Effector CD8-positive, alpha-beta T cell (primary cell): ENCODE measurements at places on chromosomes 3 and 15.

- DNase-seq: no peak
Measured at GRCh38 chr15:88686166-88686565, 47.4 kb downstream of the ISG20 start.

DNA sequence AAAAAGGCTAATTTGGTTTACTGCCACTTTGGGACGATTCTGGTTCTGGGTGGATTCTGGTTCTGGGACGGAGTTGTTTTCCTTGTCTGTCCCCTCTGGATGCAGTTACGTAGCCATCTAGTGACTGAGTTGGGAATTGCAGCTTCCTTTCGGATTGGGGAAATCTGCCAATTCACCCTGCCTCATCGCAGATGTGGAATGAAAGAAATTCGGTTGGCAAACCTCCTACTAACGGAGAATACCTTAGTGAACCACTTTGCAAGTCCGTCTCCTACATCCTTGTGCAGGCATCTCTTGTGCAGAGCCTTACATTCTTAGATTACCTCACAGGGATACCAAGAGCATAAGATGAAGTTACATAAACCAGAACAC is 31.5 kb upstream of the AP4E1 start:
- DNase-seq: peak; percentile 48

DNA sequence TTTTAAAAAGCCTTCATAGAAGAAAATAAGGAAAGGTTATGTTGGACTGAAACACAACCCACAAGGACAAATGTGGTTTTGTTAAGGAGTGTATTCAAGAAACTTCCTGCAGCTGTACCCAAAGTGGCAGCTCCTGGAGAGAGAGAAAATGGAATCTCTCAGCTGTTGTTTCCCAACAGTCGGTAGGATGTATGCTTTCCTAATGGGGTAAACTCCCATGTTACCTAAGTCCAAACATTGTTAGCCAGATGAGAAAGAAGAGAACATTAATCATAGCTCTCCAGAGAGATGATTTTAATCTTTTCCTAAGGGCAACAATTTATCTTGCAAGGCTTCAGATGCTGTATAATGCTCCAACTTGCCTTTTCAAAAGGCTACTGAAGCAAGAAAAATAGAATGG is 22.6 kb upstream of the TEX9 start:
- no peak for DNase-seq

DNA sequence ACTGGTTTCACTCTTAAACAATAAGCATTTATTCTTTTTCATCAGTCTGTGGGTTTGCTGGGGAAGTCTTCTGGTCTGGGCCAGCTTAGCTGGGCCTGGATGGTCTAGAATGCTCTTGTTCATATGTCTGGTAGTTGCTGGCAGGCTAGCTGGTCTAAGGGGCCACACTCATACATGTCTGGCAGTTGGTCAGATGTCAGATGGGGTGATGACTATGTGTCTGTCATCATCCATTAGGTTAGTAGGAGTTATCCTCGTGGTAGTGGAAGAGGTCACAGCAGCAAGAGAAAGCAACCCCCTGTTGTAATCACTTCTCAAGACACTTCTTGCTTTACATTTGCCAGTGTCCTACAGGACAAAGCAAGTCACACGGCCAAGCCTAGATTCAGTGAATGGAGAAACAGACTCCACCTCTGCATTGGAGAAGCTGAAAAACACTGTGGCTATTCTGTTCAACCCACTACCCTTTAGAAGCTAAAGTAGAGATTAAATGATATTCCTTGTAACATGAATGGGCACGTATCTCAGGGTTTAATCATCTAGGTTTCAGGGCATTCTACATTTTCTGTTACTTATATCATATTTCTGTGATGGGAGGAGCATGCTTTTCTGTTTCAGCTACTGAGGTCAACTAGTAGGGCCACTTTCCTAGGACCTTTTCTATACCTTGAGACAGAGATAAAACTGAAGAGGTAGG is 5.5 kb upstream of the ARID3B start:
- no peak for DNase-seq

DNA sequence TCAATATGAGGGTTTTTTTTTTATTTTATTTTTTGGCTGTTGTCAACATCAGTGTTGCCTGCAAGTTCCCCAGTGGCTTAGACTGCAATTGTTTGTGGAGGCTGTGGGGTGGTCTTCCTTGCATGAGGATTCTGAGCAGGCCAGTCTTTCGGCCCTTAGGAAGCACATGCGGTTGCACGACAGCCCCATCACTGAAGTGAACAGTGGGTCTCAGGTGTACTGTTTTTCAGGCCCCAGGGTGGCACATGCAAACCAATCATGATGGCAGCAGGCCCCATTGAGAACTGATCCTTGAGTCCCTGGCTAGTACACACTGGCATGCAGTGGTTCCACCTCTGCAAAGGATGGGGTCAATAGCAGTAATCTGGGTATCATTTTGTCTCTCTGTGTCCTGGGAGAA is 768.7 kb downstream of the EPHA3 start:
- no peak for DNase-seq

DNA sequence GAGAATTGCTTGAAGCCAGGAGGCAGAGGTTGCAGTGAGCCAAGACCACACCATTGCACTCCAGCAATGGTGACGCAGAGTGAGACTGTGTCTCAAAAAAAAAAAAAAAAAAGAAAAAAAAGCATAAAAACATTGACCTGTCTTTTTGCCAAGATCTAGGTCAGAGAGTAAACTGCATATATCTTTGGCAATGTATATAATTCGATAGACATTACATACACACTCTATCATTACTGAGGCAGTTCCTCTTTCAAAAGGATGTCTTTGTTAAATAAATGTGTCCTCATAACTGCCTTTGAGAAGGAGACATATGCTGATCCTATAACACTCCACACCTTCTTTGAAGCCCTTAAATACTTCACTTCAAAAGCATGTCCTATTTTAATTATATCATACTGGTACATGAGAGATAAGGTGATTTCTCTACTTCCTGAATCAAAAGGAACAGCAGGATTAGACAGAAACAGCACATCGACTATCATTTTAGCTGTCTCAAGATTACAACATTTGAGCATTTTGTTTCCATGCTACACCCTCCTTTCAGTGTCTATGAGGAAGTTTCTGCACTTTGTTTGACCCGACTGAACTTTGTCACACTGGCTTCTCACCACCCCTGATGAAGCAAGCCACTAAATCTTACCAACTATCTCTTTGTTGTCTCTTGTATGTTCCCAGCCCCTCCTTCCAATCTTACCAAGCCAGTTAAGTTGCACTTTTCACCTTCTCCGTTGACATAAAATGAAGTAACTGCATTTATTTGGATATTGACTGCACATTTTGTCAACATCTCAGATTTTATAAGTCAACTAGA is 335.8 kb downstream of the MECOM start:
- DNase-seq: no peak

GRCh38 chr3:183285318-183285717 is 32.3 kb downstream of the B3GNT5 start:
- DNase-seq: no peak

- no peak for DNase-seq
Measured at GRCh38 chr15:40508216-40508615, 37.4 kb downstream of the CHST14 start.

DNA sequence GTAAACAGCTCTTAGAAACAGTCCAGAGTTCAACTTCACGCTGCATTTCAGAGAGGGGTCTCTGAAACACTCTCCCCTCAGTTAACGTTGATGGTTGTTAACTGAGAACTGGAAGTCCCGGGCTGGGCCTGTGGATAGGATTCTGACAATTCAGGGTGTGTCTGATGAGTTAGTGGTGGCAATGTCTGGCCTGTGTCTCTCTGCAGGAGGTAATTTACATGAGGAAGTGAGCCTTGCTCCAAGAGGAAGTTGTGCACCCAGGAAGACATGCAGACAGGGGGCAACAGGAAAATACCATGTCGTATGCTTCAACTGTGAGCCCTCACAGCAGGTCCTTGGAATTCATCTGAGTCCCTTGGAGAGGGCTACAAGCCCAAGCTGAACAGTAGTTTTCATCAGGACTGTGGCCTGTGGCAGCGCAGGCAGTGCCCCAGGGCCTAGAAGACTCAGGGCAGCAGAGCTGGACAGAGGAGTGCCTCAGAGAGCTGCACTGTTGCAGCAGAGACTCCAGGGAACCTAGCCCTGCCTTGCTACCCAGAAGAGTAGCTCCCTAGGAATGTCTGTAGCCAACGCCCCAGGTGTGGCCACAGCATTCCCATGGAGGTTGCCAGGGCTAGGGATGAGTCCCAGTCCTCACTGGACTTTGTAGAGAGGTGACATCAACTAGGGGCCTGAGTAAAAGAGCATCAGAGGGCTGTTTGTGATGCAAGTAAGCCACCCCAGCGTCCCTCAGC is 104.6 kb upstream of the SELENOK start:
- no peak for DNase-seq

DNA sequence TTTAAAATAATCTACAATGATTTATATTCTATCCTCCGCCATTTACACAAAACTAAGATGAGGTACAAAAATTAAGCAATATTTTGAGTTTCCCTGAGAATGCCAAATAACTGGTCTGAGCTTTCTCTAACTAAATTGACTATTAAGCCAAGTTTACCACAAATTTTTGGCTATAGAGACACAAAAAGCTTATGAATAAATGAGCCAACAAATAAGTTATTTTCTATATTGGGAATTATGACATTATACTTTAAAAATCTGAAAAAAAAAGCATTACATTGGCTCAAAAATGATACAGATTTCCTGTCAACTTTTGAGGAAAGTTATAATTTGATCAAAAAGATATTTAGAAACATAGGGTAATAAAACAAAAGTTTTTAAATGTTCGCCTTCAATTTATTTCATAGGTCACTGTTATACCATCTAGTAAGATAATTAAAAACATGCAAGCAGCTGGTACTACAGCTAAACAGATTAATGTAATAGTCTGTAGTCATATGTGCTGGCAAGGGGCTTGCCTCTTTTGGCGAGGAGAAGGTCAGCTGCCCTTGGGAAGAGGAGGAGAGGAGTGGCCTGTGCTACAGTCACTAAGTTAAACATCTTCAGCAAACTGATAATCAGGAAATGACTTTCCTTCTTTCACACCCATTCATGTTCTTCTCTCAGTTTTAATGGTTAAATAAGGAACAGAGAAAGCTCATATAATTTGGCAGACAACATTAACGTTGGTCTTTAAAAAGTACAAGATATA is 318.5 kb downstream of the TBC1D5 start:
- DNase-seq: no peak

DNA sequence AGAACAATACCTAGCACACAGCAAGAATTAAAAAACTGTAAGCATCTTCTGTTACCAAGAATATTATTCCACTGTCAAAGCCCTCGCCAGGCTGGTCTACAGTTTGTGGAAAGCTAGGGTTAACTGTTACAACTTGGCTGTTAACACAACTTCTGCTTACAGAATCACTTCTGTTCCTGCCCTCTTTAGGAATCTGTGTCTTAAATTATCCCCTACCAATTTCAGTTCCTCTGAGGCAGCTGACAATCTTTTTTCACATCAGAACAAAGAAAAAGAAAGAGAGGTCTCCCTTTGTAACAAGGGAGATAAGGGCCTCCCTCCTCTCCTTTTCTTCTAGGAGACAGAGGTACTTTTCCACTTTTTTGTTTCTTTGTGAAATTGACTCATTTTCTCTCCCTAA is 188.9 kb downstream of the FMN1 start:
- no peak for DNase-seq

DNA sequence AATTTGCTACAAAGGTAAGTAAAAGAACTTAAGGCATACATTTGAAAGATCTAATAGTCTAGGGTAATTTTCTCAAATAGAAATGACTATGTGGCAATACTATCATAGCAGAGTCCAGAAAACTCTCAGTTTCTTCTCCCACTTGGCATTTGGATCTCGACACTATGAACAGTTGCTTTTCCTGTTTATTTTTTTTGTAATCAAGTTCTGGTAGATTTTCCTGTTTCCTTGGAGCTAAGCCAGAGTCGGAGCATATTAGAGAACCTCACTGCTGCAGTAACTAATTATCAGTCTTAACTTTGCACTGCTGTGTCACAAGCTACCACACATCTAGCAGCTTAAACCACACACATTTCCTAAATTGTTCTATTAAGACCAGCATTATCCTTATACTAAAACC is 44.9 kb upstream of the ZNF385D start:
- no peak for DNase-seq

DNA sequence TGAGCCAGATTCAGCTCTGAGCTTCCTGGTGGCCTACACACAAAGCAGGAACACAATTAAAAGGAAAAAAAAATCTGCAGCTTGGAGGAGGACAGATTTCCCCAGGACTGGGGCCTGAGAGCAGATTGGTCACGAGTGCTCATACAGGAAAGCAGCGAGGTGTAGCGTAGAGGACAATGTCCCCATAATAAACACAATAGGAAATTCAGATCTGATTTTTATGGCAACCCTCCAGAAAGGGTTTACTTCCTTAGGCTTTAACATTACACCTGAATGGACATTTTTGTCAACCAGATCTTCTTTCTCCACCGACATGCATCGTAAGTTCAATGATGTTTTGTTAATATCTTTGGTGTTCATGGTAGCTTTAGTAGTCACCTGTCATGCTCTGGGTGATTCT is 23.3 kb downstream of the SLC6A20 start:
- no peak for DNase-seq

GRCh38 chr3:193194371-193194770 is 46.7 kb upstream of the PLAAT1 start:
- DNase-seq: no peak

DNA sequence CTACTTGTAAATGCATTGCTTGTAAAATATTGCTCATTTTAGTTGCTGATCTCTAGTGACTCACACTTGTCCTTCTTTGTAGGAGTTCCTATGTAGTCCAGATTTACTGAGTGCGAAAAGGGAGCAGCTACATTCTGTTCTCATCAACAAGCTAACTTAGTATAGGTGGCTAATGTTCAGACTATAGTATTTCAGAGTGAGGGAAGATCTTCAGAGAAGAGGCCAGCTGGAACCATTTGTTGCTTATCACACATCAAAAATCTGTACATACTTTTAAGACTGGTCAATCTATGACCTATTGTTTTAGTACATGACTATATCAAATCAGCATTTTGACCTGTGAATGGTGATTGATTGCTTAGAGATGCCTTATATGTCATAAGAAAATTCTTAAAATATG is 71.3 kb upstream of the THSD4 start:
- no peak for DNase-seq

DNA sequence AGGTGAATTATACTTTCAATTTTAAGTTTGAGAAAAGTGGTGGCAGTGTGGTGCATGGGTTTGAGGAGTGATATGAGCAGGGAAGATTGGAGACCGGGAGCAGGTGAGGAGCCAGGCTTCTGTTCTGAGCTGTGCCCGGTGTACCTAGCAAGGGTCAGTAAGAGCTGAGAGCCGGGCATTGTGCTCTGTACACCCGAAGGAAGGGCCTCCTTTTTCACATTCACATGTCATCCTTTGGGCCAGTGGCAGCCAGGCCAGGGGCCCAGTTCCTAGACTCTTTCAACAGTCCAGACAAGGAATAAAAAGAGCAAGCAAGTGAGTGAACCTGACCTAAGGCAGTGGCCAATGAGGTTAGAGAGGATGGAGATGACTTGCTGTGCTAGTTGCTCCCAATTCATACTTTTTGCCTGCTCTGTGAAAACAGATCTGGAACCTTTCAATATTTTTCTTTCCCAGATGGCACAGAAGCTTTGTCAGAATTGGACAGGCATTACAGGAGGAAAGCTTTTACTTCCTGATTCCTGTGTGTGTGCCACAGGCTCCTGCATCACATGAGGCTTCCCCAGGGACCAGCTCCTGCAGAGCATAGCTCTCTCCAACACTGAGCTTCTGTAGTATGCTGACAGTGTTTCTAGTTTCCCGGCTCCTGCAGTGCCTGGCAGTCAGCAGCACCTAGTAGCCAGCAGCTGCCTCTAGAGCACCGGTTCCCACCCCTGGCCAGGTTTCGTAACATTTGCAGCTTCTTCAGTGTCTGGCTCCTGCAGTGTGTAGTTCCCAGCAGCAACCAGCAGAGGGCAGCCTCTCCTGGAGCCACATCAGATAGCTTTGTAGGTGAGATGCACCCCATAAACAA is 5.3 kb upstream of the TRA2B start:
- peak; percentile 76 for DNase-seq
